ENCODE measurements at places on chromosomes 4 and X.

DNA sequence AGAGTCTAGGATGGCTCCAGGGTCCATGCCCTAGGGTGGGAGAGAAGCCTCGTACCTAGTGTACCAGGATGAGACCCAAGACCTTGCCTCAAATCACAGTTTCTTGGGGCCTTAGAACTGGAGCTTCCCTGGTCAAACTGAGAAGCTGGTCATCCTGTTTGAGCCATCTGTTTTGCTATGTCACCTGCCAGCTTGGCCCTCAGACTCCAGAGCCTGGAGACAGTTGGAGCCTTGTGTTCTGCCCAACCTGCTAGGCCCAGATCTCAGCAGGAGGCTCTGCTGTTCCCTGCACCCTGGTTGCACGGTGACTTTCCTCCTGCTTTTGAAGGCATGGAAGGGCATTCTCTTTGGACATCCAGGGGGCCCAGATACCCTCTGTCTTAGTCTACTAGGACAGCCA is 206.3 kb upstream of the ATP6AP2 start:
- no peak for DNase-seq

- peak; percentile 70 for DNase-seq
Observed at GRCh38 chrX:30577362-30577991, at the start of gene TASL. Gene TASL (minus strand): TSS chrX:30577766. CDS start chrX:30560355, 17,411 bp downstream.

DNA sequence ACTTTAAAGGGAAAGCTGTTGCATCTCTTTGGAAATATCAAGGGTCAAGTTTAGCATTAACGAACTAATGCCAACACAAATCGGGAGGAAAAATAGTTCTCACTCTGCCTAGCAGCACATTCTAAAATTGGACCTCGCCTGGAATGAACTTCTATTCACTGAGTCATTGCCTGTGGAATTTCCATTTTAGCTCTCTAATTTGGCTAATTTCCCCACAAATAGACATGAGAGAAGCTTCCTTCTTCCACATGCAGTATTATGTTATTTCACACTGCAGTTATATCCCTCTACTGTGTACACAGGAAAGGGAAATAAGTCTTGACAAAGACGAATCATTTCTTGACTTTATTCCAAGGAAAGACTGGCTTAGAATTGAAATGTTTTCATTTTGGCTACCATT is 9.3 kb downstream of the ZXDA start:
- DNase-seq = no peak

- DNase-seq = no peak
Observed at GRCh38 chr4:35358001-35358584, 886.2 kb downstream of the ARAP2 start.

- no peak for DNase-seq
Observed at GRCh38 chr4:148126825-148127224, 315.4 kb downstream of the NR3C2 start.

GRCh38 chr4:171785388-171785787 is 27.8 kb upstream of the GALNTL6 start:
- DNase-seq = no peak

DNA sequence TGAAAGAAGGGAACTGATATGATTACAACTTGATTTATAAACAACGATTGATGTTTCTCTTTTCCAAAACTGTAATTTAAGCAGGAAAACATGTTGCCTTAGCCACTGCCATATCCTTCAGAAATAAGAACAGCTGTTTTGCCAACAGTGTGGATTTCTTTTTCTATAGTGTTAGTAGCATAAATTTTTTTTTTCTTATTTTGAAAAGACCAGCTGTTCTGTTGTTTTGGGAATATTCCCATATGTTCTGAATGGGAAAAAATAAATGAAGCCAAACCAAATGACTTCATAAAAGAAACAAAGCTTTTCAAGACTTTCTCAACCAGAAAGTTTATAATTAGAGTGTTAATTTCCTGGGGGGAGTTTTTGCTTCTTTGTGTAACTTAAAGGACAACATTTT is 83.9 kb upstream of the ARHGAP24 start:
- no peak for DNase-seq

GRCh38 chr4:4344915-4345527 is 41.9 kb upstream of the NSG1 start:
- no peak for DNase-seq

DNA sequence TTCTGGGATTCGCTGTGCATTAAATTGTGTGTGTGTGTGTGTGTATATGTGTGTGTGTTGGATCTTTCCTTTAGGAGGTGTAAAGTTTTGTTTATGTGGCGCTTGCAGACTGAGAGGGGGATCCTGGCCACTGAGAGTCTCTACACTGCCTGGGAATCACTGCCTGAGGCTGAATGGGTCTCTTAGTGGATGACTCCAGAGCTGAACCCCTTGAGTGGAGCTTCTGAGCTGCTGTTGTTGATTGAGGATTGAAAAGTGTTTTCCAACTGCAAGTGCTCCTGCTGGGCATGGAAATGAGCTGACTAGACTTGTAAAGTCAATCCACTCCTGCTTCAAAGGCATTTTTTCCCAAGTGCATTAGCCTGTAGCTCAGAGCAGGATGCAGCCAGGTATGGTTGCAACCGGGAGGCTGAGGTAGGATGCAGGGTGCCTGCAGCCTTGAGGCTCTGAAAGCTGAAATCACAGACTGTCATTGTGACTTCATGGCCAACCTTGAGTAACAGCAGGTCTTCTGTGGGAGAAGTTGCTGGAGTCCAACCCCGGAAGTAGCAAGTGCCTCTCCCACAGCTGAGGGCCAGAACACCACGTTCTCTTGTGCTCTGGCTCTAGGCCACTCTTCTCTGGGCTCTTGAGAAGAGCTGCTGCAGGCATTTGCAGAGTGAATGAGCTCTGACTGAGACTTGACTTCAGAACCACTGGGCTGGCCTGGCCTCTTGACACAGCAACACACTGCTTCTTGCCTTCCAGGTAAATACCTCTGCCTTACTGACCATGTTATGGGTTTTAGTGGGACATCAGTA is at the start of gene TBX22:
Gene TBX22 (plus strand): TSS at position 613 of the 800 bp plus-strand sequence. CDS start 7,517 bp downstream, outside the sequence.
- DNase-seq = no peak

GRCh38 chrX:19824603-19825002 is 62.8 kb downstream of the SH3KBP1 start:
- DNase-seq = no peak

GRCh38 chr4:39883646-39884045 is 94.1 kb downstream of the PDS5A start:
- DNase-seq = no peak

- DNase-seq = no peak
Observed at GRCh38 chr4:96753216-96753615, 913.3 kb downstream of the PDHA2 start.

GRCh38 chr4:186693159-186693815 is 30.4 kb downstream of the FAT1 start:
- DNase-seq = no peak

DNA sequence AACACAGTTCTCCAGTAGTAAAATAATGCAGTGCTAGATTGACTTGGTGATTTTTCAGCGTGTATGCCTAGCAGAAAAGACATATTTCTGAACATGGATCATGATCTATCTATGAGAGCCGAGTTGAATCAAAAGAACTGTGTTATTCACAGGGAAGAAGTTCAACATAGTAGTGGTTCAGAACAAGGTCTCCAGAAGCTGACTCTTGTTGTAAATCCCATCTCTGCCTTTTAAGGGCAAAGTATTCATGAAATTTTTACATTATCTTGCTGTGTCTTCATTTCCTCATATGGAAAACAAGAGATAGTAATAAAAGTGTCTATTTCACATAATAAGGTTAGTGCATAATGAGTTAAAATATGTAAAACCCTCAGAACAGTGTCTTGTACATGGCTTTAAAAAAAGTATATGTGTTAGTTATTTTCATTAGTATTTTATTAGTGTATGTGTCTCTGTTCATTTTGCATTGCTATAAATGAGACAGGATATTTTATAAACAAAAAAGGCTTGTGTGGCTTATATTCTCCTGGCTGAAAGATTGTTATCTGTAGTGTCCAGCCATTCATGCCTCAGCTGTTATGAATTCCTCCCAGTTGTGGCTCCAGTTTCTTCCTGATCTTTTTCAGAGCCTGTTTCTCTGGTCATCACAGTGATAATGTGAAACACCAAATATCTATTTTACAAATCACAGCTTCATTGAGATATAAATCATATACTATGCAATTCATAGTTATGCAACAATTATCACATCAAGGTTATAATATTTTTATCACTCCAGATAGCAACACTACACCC is 1351.2 kb downstream of the STIM2 start:
- DNase-seq = no peak

- no peak for DNase-seq
Observed at GRCh38 chr4:122775987-122776836, 43.7 kb downstream of the BBS12 start.

DNA sequence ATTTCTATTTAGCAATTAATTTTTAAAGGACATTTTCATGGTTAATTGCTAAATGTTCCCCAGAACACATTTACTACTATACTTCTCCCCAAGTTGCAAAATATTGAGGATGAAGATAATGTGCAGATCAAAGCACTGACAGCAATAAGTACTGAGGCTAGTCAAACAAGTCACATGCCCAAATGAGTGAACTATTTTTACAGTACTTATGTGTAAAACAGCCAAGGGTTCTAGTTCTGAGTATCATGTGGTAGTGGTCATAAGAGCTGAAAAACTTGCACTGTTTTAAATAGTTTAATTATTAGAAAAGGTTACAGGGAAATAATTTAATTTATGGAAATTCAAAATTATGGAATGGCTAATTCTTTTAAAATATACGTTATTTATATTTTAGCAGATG is 3.8 kb downstream of the GALNTL6 start:
- DNase-seq = no peak

- DNase-seq = no peak
Observed at GRCh38 chr4:54001668-54002365, 62.6 kb downstream of the CHIC2 start.

DNA sequence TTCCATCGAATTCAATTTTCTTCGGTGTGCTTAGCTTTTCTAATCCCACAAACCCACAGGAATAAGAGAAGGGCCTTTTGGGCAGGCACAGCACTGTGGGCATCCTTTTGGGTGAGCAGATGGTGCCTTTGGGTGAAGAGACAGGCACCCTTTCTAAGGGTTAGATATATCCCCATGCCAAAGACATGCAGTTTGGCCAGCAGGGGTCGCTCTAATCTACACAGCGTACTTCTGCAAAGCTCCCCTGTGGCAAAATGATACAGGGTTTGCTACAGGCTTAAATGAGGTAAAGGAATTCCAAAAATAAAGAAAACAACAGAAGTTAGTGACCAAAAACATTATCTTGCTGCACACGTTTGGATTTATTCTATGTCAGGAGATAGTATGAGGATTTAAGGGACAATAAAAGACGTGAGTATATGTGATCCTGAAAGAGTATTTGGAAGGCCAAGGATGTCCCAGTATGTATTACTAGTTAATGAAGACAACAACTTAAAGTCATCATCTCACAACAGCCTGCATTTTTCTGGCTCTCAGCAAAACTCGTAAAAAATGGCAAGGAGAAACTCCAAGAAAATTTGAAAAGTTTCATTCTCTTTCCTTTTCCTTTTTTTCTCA is 49.5 kb downstream of the PHEX start:
- peak; percentile 5 for DNase-seq

All from AML-193 (cell line).